ENCODE measurements at places on chromosomes 5 and 9.

DNA sequence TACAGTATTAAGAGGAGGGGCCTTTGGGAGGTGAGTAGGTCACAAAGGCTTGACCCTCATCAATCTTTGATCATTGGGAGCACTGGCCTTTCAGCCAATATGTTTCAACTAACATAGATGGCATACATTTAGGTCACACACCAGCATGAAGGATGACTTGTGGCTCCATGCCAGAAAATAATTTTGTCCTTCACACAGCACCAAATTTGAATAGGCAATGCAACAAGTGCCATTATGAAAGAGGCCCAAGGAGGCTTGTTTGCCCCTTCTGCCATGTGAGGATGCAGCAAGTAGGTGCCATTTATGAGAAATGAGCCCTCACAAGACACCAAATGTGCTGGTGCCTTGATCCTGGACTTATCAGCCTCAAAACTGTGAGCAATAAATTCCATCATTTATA lies 81.1 kb downstream of the JAKMIP2 start:
- DNase-seq = no peak

DNA sequence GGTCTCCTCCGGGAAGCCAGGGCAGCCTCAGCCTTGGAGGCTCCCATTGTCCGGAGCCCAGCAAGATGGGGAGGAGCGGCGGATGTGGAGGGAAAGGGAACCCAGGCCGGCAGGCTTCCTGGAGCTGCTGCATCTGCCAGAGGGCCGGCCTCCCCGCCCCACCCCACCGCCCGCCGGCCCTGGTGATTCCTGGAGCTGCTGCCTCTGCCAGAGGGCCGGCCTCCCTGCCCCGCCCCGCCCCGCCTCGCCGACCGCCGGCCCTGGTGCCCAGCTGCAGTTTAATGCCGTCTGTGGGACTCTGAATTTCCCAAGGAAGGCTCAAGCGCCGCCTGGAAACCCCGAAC lies 31.6 kb downstream of the EXD3 start:
- DNase-seq = no peak

- no peak for DNase-seq
Observed at GRCh38 chr5:143573568-143574170, 170.2 kb upstream of the NR3C1 start.

DNA sequence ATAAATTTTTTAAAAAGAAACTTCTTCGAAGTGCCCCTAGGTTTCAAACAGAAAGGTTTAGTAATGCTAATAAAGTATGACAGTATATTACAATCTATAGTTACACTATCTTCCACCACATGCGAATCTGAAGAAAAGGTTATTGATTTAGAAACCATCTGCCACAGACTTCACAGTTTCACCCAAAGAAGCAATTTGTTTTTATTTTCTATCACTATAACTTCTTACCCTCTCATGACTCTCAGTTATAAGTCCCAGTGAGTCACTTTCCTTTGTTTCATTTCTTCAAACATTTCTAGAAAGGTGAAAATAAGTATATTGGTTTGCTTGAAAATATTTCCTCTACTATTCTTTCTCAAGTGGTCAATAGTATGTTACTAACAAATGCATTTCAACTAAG lies 93.6 kb downstream of the MCTP1 start:
- no peak for DNase-seq

DNA sequence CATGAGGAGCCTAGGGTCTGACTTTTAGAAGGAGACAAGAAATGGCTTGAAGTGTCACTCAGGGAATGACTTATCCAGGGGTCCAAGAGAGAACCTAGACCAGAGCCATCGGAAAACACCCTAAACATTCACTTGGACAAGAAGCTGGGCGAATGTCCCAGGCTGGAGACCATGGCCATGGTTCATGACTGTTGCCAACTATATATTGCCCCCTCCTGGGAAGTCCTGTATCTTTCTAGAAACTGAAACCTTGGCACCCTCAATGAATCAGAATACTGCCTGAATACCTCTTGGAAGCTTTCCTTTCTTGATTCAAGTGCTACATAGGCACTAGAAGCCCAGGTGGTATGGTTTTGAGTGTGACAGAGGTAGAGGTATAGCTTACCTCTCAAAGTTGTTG lies 29.9 kb downstream of the TRMO start:
- no peak for DNase-seq

- DNase-seq = no peak
Observed at GRCh38 chr5:152701305-152701949, 296.3 kb upstream of the NMUR2 start.

DNA sequence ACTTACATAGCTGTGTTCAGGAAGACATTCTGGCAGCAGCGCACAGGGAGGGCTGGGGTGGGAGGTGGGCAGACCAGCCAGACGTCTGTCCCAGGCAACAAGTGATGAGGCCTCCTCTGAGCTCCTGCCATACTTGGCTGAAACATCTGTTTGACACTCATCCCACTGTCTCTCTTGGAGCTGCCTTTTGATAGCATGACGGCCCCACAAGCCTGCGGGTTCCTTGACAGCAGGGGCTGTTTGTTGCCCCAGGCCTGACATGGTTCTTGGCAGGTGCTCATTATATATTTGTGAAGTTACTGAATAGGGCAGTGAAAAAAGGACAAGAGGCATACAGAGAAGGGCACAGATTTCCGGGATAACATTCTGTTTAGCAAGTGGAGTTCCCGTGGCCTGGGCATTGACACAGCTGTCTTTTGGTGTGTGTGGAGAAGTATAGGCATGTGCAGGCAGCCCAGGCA lies 22.2 kb upstream of the B4GALT1 start:
- no peak for DNase-seq

DNA sequence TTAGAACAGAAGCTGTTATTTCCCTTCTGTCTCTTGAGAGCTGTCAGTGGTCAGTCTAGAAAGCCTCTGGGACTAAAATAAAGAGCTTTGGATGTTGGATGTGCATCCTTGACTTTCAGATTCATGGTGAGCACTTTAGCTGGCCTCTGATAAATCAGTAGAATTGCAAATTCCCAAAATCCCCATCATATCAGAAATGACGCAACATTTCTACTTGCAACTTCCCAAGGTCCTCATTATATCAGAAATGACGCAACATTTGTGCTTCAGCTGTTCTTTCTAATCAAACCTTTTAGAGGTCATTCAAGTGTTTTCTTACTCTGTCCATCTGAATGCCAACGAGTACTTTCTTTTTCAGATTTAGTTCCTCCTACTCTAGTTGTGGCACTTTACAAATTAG lies 167.3 kb upstream of the MOCS2 start:
- no peak for DNase-seq

- no peak for DNase-seq
Observed at GRCh38 chr9:2494562-2494961, 127.0 kb upstream of the VLDLR start.

DNA sequence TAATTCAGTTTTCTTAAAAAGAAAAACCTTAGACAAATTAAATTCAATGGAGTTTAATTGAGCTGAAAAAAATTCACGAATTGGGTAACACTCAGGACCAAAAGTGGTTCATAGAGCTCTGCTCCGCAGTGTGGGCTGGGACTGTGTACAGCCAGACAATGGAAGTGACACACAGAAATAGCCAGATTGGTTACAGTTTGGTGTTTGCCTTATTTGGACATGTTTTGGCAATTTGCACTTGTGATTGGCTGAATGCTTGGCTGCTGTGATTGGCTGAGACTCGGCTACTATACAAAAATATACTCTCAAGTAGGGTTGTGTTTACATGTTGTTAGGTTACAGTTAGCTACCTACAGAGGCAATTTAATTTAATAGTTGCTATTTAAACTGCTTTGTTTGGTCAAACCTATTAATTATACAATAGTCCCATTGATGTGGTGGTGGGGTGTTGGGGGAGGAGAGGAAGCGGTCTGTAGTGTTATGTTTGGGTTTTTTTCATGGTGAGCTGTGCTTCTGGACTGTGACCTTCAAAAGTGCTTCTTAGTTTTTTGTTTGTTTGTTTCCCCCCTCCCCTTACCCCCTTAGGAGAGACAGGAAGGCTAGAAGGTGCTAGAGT lies 95.2 kb downstream of the CNTLN start:
- DNase-seq = peak; percentile 5

GRCh38 chr5:72141440-72142355 lies 34.4 kb downstream of the MAP1B start:
- DNase-seq = no peak

- DNase-seq = no peak
Observed at GRCh38 chr5:148909040-148909439, 82.6 kb downstream of the ADRB2 start.

DNA sequence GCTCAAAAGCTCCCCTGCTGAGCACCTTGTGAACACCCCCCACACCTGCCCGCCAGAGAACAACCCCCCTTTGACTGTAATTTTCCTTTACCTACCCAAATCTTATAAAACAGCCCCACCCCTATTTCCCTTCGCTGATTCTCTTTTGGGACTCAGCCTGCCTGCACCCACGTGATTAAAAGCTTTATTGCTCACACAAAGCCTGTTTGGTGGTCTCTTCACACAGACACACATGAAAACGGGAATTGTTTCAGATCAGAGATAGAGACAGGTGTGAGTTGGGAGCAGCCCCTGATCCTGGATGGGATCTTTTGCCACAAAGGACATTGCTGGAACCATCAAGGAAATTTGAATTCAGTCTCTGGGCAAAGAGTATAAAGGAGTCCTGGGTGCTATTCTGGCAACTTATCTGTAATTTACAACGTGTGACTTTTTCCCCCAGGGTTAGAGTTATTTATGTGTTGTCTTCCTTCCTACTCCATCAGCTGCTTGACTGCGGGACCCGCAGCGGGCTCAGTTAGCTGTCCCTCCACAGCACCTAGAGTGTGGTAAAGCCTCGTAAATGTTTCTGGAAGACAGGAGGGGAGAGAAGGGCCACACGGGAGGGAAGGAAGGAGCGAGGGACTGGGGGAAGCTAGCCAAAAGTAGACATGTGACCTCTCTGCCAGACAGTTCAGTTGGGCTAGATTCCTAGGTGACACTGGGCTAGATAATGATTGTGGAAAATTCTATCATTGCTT lies 437.0 kb downstream of the ZNF608 start:
- DNase-seq = no peak

GRCh38 chr5:170632266-170632984 lies 128.6 kb downstream of the KCNIP1 start:
- no peak for DNase-seq

- no peak for DNase-seq
Observed at GRCh38 chr5:100603141-100603540, 68.0 kb downstream of the FAM174A start.

GRCh38 chr9:122364783-122365150 lies 6.1 kb upstream of the PTGS1 start:
- no peak for DNase-seq

DNA sequence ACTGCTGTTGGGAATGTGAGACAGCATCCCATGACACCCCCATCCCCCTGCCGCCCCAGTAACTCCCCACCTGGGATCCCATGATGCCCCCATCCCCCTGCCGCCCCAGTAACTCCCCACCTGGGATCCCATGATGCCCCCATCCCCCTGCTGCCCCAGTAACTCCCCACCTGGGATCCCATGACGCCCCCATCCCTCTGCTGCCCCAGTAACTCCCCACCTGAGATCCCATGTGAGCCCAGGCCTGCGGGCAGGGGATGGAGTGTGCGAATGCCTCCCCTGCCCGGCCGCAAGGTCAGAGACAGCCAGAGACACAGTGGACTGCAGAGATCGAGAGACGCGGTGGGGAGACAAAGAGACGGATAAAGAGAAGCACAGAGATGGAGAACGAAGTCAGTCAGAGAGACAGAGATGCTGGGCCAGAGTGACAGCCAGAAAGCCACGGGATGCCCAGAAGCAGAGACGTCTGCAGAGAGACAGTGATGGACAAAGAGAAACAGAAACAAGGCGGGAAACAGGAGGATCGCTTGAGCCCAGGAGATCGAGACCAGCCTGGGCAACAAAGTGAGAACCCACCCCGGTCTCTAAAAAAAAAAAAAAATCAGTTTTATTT lies 992 bp downstream of the SH2D3C start:
- no peak for DNase-seq

GRCh38 chr9:108389056-108389455 lies 466.7 kb downstream of the ACTL7B start:
- no peak for DNase-seq

GRCh38 chr9:110443866-110444220 lies 106.2 kb upstream of the TXNDC8 start:
- DNase-seq = no peak

DNA sequence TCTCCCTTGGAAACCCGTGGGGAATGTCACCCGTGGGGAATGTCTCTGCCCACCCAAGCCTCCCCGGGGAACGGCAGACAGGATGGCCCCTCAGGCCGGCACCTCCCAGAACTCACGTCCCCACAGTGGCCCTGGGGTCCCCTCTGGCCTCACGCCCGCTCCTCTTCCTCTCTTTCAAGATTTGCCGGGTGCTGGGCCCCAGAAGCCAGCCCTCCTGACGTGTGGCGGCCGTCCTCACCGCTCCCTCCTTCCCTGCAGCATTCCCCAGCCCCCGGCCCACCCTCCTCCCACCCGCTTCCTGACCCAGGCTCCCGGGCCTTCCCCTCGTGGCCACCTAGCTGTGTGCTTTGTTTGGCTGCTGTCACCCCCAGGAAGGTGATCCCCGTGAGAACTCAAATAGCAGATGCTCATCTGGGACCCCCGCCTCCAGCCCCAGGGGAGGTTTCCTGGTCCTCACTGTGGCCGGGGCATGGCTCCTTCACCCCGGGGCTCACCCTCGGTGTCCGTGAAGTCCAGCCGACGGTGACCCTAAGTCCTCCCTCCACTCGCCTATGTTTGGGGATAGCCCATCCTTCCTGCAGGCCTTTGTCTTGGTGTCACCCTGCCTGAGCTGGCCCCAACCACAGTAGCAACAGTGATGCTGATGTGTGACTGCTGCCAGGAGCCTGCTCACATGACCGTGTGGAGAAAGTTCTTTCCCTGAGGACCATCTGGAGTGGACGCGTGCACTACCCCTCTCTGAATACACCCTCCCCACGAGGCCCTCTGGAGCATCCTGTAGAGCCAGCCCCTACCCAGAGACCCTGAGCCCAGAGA lies 163.3 kb upstream of the IER5L start:
- DNase-seq = no peak

DNA sequence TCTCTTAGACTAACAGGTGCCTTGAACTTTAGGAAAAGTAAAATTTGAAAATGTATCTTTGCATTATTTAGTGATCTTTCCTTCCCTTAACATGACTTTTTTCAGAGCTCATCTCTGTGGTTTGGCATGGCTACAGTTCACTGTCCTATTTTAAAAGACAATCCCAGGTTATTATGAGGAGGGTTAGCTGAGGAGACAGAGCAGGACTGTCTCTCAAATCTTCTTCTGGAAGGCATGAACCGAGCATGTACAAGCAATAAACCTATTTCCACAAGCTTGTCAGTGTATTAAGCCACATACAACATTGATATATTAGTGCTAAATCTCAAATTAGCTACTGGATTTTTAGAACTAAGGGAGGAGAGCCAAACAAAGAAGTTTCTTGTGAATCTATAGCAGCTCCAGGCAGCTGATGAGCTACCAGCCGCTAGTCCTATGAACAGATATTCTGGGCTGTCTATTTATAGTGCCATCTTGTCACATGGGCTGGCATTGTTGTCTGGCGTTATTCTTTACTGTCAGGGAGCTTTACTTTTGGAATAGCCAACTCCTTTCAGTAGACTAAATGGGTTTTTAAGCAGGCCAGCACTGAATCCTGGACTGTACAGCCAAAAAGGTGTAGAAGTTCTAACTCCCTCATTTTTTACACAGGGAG lies 171.2 kb upstream of the ACTBL2 start:
- DNase-seq = no peak

GRCh38 chr9:133425049-133425632 lies 3.0 kb downstream of the ADAMTS13 start:
- DNase-seq = no peak

- DNase-seq = no peak
Observed at GRCh38 chr9:124439686-124440243, 10.5 kb upstream of the ADGRD2 start.
